ENCODE measurements at places on chromosomes 3 and 15.

DNA sequence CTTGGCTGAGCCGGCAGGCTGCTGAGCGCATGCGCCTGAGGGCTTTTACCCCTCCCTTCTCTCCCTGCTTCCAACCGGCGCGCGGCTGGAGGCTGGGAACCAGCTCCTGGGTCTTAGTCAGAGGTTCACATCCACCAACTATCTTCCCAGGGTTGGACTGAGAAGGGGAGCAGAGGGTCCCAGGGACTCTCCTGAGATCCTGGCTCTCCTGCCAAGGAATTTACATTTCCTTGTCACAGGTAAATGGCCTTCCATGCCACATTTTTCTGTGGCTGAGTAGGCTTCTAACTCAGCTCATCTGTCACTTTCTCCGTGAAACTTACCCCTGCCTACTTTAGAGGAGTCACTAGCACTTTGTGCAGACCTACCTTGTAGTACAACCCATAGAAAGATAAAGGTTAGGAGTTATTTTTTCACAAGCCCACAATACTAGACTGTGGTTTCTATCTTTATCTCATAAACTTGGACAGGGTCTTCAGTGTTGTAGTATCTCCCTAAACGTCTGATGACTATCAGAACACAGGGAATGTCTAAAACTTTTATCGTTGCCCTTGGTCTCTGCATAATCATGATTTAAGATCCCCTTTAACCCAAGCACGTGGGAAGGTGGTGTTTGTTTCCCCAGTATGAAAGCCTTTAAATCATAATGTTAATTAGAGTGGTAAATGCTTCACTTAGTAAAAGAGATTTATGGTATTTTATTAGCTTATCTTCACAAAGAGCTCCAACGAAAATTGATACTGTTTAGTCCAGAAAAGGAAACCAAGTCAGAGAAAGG is 638 bp upstream of the TBC1D5 start:
- no peak for DNase-seq

GRCh38 chr3:8505621-8506020 is 4.0 kb downstream of the LMCD1 start:
- no peak for DNase-seq

- DNase-seq = no peak
Observed at GRCh38 chr3:81732642-81733041, 28.8 kb downstream of the GBE1 start.

DNA sequence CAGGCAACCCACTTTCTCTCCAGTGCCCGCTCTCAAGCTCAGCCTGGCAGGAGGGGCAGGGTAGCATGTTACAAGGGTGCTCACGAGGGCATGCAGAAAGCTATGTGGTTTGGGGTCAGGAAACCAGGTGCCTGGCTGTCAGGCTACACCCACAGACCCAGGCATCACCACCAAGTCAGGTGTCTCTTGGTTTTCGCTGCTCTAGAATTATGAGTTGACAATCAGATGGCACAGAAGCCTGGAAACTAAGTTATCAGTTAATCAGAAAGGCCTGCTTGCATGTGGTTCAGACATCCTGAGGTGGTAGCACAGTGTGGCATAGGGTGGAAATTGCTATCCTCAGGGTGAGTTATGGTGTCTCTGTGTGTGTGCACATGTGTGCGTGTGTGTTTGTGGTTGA is 16.2 kb upstream of the CCR9 start:
- no peak for DNase-seq

- no peak for DNase-seq
Observed at GRCh38 chr3:159080256-159080655, 278.4 kb downstream of the MFSD1 start.

DNA sequence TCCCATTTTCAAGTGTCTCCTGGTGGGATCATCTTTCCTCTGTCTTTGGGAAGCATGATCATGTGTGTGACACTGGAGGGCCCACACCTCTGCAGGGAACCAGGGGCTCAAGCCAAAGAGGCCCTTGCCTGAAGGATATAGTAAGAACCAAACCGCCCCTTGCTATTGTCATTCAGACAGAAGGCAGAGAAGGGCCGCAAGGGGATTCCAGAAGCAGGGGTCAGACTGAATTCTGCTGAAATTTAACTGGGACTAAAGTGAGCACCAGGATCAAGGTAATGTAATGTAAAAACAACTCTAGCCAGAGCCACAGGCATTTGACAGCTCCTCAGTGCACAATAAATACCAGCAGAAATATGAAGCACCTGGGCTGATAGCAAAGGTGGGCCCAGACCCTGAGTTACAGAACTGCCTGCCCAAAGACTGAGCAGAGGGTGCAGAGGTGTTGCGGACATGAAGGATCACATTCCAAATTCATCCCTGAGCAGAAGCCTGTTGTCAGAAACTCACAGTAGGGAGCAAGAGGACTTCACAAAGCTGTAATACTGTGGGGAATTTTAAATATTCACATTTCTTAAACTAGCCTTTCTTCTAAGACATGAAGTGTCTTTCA is 46.0 kb upstream of the RASGRF1 start:
- no peak for DNase-seq
